ENCODE measurements at places on chromosomes 6 and 20. TPM values are rescaled to one million over a fixed set of nuclear protein-coding genes. Genes with fewer than 3 reads are reported as not detected.
A peak's percentile ranks its signal among the peaks of the same experiment; 100 is the strongest.

OR2H1 gene
- not detected for total RNA-seq

HTR1E gene
- not detected for total RNA-seq

FKBP1C gene
- total RNA-seq = not detected

ADGRG6 gene
- 145 TPM for total RNA-seq

PTPRT gene
- total RNA-seq = 0.10 TPM

MSH5 gene
- 27.8 TPM for total RNA-seq

CD24 gene
- total RNA-seq = 253 TPM

GRCh38 chr6:13946506-13946905 is 21.8 kb downstream of the RNF182 start:
- no peak for DNase-seq

GRCh38 chr6:119280080-119280479 is 69.5 kb downstream of the MAN1A1 start:
- DNase-seq = no peak

DNA sequence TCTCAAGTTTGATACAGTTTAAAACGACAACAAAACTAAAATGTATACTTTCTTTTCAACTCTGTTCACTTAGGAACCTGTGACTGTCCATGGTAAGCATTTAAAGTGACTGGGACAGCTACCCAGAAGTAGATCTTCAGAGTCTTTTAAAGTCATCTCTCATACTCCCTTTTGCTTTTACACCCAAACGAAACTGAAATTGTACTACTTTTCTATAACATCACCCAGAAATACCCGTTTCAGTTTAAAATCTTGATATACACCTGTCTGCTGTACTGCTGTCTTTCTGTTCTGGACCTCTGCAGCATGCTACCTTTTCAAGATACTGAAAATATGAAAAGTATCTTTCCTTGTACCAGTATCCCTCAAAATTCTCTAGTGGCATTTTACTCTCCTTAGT is 170.4 kb upstream of the THEMIS start:
- DNase-seq = no peak

- DNase-seq = no peak
These were observed 8.5 kb upstream of the PTCRA start for GRCh38 chr6:42907336-42907735.

- DNase-seq = no peak
These were observed 24.2 kb upstream of the MYMX start for GRCh38 chr6:44192428-44193041.

DNA sequence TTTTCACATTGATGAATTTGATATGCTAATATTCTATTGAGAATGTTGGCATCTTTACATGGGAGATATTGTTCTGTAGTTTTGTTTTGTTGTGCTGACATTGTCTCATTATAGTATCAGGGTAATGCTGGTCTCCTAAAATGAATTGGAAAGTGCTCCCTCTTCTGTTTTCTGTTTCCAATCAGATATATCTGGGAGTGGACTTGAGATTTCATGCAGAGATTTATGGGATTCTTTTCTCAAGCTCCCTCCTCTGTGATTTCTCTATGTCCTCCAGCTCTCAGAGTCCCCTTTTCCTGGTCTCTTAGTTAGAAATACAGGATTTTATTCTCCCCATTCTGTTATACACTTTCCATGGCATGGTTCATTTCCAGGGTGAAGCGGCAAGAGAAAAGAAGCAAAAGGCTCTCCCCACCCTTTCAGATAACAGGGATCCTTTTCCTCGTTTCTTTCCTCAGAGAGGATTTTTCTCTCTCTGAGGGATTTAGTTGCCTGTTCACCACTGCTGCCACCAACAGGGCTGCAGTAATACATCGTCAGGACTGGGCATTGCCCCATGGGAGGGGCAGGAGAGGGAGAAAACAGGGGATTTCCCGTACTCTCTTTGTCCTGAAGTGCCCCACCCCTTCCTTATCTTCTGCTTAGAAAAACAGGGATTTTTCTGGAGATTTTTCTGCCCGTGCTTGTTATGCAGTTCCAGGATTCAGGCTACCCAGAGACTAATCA is 59.3 kb upstream of the STMND1 start:
- no peak for DNase-seq

DNA sequence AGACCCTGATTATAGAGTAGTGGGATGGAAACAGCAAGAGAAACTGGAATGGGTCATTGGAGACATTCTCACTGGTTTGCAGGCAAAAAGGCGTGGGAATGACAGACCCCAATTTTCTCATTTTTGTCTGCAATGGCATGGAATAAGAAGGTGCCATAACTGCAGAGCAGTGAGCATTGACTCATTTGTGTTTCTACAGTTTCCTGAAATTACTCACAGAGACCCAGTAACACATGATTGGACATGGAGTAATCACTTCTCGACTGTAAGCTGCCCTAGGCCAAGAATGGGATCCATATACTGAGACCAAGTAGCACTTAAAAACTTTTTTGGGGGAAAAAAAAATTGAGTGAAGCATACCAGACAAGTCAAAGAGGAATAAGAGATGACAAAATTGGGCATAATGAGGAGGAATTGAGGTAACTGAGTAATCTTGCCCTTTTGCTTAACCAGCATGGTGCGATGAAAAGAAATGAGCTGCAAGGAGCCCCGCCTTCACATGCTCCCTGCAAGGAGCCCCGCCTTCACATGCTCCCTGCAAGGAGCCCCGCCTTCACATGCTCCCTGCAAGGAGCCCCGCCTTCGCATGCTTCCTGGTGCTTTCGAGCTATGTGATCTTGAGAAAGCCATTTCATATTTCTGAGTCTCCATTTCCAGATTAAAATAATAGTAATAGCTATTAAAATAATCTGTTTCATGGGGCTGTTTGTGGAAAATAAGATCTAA is 44.1 kb downstream of the NHSL1 start:
- DNase-seq = no peak

DNA sequence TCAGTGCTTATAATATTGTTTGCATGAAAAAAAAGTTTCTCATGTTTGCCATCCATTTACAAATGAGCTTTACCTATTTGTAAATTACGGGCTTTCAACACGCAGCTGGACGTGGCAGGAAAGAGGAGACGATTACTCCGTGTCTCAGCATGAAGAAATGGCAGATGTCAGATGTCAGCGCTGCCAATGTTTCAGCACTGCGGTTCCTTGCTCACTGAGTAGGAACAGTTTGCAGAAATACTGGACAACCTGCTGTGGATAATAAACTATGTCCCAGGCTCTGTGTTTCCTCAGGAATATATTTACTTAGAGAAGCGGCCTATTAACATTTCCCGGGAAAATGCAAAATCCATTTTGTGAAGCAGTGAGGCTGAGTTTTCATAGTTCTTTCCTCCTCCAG is 22.7 kb downstream of the RAMACL start:
- DNase-seq = no peak

DNA sequence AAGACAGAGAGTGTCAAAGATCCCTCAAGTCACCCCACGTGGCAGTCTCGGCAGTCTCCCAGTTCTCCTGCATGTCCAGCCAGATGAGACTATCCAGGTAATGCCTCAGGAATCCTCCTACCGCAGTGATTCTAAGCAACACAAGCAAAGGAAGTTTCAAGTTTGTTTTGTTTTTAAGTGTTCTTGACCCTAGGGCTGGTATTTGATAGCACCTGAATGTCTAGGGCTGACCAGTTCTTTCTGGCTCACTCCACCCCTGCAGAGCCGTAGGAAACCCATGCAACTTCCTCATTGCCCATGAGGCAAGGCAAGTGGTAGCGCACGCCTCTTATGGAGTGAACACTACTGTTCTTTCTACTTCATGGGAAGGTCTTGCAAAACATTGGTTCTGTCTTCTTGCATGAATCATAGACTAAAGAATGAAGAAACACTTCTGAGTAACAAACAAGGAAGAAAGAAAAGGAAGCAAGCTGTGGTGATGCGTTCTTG is 24.8 kb upstream of the FOXQ1 start:
- peak; percentile 84 for DNase-seq

DNA sequence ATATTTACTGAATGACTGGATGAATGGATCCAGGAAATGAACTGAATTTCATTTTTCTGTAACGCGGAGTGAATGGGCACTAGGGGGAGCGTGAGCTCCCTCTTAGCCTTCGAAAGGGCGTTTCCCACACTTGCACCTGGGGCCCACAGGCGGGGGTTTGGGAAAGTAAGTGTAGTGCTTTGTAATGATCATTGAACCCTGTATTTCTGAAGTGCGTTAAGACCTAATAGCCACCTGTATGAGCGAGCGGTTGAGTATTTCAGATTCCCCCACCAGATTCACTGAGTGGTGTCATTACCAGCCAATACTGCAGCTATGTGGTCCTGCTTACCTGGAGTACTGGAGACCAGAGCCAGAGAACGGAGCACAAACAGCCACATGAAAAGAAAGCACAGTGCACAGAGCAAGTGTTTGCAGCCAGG is 10.5 kb downstream of the SYTL3 start:
- peak; percentile 48 for DNase-seq

Measured in ureter (tissue), 1 donor.